Left kidney (tissue), 8 donors: ENCODE measurements at places on chromosomes 4 and X. TPM values are rescaled to one million over a fixed set of nuclear protein-coding genes. Genes with fewer than 3 reads are reported as not detected.
A peak's percentile ranks its signal among the peaks of the same experiment; 100 is the strongest.

DNA sequence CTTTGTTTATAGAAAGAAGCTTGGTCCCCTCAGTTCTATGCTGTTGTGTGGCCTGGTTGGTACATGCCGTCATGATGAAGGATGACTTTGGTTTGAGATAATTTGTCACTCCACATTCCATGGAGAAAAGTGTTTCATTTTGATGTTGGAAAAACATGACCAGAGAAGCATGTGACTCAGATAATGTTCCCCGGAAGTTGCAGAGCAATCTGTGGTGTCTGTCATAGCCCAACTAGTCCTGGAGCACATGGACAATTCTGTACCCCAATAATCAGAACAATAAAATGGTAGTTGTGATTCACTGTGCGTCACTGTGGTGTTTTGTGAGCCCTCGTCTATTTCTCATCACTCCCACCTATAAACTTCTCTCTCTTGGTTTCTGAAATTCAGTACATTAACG lies 85.1 kb downstream of the PDK3 start:
- no peak for DNase-seq

DNA sequence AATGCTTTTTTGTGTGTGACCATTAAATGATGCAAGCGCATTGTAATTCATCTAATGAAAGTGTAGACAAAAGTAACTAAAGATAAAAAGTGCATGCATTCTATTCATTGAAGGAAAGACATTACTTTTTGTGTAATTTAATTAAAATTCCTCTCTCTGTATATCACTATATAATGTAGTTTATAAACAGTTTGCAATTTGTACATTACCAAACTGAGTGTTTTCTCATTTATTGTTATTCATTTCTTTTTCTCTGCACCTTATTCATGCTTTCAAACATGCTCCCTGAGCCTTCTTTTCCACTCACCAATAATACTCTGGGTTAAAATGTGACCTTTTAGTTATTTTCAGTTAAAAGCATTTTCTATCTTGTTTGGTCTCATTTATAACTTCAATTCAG lies 713.7 kb upstream of the AADAT start:
- no peak for DNase-seq

- no peak for DNase-seq
Measured at GRCh38 chrX:10157543-10157942, 768 bp downstream of the CLCN4 start.

GRCh38 chr4:156493858-156494257 lies 477.7 kb downstream of the PDGFC start:
- no peak for DNase-seq

- DNase-seq: no peak
Measured at GRCh38 chr4:146063143-146063542, 112.4 kb upstream of the LSM6 start.

DNA sequence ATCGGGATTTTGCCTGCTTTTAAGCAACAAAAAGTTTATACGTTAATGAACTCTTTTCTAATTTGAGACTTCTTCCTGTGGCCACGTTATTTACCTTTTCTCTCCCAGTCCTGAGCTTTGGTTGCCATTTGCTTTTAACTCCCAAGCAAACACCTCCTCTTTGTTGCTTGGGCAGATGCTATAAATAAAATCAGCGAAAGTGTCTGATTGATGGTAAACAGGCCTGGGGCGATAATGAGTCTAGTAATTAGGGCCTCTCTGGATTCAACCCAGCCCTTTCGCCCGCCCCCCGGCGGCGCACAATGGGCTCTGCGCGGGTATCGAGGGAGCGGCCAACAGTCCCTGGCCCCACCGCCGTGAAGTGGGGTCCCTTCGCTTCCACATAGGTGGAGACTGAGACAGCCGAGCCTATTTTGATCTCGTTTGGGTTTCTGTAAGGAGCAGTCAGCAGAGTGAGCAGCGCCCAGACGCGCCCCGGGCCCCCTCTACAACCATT lies 790 bp downstream of the CLGN start:
- DNase-seq: peak; percentile 27

DNA sequence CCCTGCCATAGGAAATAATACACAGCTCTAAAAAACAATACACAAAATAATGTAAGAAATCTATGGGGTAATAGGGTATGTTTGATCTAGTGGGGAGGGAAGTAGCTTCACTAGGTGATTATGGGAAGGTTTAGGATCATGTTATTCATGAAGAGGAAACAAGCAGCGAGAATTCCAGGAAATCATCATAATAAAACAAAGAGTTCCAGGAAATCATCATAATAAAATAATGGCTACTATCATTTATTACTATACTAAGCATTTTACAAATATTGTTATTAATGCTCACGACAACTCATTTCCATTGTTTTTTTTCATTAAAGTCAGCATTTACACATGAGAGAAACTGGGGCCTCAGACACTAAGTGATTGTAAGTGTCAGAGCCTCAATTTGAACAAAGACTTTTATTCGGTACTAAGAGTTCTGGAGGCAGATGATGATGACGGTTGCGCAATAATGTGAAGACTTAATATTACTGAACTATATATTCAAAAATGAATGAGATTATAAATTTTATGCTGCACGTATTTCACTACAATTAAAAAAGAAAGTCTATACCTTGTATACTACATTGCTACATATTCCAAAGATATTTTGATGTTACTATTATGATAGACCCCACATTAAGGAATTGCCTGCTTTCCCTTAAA lies 12.2 kb upstream of the CXCL8 start:
- DNase-seq: no peak

- DNase-seq: no peak
Measured at GRCh38 chr4:140257461-140258305, 103.7 kb upstream of the MAML3 start.

DNA sequence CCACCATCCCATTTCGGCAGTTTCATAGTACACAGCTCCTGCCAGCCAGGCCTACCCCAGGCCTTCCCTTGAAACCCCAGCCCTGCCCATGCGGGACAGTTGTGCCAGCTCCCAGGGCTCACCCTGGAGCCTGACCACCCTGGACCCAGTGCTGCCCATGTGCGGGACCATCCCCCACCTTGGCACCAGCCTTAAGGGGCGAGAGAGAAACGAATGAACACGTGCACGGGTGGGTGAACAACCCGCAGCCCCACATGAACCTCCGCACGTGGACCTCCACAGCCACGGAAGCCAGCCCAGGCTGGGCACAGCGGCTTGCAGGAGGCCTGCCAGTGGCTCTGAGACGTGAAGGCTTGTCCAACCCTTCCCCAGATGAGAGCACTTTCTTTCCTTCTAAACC lies 76.0 kb upstream of the MXD4 start:
- no peak for DNase-seq

GRCh38 chr4:110294165-110294564 lies 95.8 kb upstream of the ELOVL6 start:
- no peak for DNase-seq

DNA sequence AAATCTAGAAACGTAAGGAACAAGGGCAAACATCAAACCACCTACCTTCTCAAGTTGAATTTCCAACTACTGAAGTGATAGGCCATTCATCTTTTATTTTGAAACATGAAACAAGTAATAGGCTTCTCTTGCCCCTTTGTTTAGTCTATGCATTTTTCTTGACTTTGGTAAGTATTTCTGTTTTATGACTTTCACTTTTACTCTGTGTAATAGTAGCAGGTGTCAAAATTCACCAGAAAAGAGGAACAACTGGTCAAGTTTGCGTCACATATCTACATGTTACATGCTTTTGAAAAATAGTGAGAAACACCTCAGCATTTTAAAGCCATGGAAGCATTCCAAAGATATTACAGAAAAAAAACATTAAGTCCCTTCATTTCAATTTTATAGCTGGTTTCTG lies 157.1 kb upstream of the FTHL17 start:
- no peak for DNase-seq

DNA sequence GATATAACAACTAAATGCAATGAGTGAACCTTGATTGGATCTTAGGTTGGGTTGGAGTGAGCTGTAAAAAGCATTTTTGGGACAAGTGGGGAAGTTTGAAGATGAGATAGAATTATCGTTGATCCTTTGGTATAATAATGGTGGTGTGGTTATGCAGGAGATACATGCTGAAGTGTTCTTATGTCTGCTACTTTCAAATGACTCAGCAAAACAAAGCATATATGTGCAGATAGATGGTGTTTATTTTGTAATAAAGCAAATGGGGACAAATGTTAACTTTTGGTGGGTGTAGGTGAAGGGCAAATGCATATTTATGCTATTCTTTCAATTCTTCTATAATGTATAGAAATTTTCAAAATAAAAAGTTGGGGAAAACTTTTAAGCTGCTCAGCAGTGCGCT lies 26.2 kb downstream of the RP2 start:
- no peak for DNase-seq

- DNase-seq: no peak
Measured at GRCh38 chr4:150237110-150237872, 159.0 kb downstream of the DCLK2 start.

DNA sequence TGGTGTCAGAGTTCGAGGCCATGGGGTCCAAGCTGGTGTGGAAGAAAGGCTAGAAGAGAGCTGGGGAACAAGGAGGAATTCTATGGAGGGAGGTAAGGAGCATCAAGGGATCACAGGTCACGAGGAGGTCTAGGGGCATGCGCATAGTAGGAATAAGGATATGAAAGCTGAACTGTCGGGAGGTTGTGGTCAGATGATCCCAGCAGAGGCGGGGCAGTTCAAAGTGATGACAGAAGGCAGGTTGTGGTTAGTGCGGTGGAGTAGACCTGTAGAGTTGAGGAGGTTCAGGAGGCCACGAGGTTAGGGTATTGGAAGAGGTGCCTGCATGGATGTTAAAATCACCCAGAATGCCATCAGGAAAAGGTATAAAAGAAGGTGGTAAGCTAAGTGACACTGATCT lies 156.3 kb downstream of the TMEM164 start:
- no peak for DNase-seq

DNA sequence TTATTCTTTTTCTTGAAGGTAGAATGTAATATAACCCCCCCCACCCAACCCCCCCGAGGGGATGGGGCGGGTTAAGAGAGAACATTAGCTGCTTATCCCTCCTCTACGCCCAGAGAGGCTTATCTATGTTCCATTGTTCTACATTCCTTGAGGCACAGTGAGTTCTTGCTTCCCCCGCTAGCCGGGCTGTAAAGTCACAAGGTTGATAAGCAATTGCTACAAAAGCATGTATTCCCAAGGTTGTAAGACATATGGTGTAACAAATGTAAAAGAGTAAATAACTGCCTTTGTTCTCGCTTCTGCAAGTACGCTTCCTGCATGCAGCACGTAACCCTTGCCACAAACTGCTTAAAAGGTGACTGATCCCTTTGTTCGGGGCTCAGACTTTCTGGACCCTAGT lies 8.2 kb downstream of the DCAF8L2 start:
- DNase-seq: no peak

- DNase-seq: no peak
Measured at GRCh38 chr4:184792334-184792733, 33.4 kb downstream of the ACSL1 start.

GRCh38 chr4:177119021-177119471 lies 190.6 kb upstream of the NEIL3 start:
- DNase-seq: no peak

DNA sequence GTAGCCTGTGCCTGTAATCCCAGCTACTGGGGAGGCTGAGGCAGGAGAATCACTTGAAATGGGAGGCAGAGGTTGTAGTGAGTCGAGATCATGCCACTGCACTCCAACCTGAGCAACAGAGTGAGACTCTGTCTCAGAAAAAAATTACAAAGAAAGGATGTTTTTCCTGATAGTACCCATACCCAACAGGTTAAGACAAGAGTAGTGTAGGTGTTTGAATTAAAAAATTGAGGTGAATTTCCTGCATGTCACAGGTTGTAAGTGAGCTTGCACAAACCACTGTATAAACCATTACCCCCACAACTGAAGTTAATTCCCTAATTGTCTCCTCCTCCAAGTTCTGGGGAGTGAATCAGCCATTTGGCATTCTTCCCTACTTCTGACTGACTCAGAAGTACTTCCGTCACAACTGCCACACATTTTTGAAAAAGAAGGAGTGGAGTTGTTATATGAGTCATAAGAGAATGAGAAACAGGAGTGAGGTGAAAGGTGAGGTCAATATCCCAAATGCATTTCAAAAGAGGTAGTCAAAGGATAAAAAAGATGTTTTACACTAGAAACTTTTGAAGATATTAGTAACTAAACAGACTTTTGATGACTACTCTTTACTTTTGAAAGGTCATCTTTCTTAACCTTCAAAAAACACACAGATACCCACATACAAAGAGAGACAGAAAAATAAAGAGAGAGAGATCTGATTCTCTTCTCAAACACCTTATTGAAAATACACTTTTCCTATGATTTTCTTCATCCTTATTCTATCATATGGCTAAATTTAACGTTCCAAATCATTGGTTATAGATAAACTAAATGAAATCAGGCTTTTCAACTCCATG lies 134.5 kb downstream of the BTC start:
- DNase-seq: no peak

DNA sequence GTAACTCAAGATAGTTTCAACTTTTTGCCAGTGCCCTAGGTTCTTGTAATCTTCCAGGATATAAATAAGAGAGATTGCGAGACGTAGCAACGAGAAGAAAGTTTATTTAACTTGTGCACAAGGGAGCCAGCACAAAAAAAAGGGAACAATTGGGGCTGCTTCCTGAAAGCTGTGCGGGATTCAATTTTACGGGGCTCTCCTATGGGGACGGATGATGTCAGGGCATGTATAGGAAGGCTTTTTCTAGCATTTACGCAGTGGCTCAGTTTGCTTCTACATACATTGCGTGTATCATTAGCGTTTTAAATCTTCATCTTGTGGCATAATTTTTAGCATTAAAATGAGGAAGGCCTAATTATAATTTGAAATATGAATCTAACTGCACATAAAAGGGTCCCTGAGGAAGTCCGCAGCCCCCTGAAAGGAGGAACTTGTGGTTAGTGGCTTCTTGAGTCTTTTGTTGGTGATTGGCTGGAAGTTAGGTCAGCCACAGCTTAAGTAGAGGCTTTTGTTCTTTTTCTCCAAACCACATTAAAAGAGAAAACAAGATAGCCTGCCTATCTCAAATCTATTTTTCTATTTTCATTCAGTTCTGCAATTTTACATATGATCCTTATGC lies 668.2 kb upstream of the NDST4 start:
- no peak for DNase-seq

MAGEC3 gene
- 0.37 TPM for polyA plus RNA-seq

TCEAL3 gene
- polyA plus RNA-seq: 31.5 TPM

CENPVL1 gene
- polyA plus RNA-seq: 0.28 TPM

PHOX2B gene
- 0.10 TPM for polyA plus RNA-seq

AMTN gene
- polyA plus RNA-seq: not detected

PPEF2 gene
- 0.58 TPM for polyA plus RNA-seq

CSAG3 gene
- not detected for polyA plus RNA-seq

VCX2 gene
- polyA plus RNA-seq: 0.28 TPM

CXCL11 gene
- polyA plus RNA-seq: not detected

FGFRL1 gene
- polyA plus RNA-seq: 33.1 TPM
